Endothelial cell (in vitro differentiated cells): ENCODE measurements at places on chromosomes 1 and 21.

DNA sequence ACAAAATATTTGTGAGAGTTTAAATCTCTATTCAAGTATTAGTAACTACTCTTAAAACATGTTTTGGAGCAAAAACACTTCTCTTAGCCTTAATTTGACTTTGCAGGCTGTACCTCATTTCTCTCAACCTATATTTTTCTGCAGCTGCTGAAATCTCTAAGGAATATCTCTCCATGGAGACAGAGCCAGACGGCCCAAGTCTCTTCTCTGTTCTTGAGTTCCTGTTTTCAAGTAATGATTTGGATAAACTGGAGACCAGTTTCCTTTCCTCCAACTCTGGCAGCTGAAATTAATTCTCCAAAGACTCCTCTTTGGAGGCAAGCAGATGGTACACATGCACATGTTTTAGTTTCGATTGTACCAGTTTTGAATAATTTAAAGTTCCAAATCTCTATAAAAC, 659.7 kb upstream of the NEGR1 start:
- DNase-seq: no peak

DNA sequence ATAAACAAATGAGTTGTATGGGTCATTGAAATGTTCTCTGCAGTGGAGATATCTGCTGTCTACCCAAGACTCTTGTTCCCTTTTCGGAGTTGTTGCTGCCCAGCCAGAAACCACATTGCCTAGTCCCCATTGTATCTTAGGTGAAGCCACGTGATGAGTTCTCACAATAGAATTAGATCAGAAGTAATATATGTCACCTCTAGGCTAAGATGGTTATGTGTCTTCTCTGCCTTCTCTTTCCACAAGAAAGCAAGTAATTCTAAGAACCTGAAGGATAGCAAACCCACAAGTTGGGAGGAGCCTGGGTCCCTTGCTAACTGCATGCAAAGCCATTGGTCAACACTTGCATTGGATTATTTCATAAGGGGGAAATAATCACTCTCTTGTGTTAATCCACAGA, 76.6 kb downstream of the ADCY10 start:
- no peak for DNase-seq

DNA sequence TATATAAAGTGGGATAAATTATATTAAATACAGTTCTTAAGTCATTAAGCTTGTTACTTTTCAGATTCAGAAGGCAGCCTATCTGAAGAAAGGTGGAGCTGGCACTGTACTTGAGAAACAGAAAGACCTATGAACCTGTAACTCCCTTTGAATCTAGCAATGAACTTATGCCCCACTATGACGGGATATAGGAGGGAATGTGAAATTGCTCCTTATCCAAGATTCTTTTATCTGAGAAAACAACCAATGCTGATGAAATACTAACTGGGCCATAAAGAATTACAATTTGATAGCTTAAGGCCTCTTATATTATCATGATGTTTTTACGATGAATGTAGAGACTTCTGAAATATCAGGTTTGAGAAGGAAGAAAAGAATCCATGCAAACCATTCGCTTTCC, 50.1 kb downstream of the ATP1B1 start:
- no peak for DNase-seq

- no peak for DNase-seq
Measured at GRCh38 chr21:29436143-29436542, 137.4 kb downstream of the BACH1 start.

- no peak for DNase-seq
Measured at GRCh38 chr1:209383907-209384709, 199.4 kb upstream of the CAMK1G start.
